Aorta (tissue), 5 donors: ENCODE measurements at places on chromosomes 3 and 15.

GRCh38 chr3:74535281-74535680 lies 79.2 kb downstream of the CNTN3 start:
- no peak for DNase-seq

DNA sequence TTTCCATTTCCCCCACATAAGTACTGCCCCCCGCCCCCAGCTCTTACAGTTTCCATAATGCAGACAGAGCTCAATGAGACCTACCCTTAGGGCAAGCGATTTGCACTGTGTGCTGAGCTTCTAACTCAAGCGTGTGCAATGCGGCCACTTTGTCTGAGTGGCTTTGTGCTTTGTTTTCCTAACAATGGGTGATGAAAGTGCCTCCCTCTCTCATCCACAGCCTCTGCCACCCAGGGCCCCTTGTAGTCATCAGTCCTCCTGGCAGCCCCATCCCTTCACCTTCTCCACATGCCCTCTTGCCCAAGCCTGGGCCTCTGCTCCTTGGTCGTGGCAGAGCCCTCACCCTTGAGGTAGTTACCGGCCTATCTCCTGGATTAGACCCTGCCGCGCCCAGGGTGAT lies 17.2 kb downstream of the DAPK2 start:
- DNase-seq: no peak

DNA sequence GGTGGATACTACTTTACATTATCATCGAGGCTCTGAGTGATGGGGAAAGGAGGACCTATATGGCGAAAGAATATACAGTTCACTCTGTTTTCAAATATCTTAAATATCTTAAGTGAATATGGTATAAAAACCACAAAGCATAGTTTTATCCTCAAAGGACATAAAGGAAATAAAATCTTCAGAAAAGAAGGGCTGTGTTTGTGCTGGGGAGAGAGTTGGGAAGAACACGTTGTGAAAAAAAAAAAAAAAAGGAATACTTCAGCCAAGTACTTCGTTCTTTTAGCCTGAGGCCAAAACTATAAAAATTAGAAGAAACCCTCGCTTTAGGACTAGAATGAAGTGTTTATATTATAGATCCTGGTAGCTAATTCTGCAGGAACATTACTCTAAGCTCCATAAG lies 10.2 kb upstream of the TMEM212 start:
- no peak for DNase-seq

DNA sequence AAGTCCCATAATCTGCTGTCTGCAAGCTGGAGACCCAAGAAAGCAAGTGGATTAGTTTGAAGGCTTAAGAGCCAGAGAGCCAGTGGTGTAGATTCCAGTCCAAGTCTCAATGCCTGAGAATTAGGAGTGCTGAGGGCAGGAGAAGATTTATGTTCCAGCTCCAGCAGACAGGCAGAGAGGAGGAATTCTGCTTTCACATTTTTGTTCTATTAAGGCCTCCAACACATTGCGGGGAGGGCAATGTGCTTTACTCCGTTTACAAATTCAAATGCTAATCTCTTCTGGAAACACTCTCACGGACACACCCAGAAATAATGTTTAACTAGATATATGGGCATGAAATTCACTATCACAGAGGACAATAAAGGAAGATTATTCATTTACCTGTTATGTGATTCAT lies 54.0 kb downstream of the DPH6 start:
- no peak for DNase-seq

GRCh38 chr15:40613080-40613479 lies 19.0 kb downstream of the KNL1 start:
- DNase-seq: no peak
